ENCODE measurements at places on chromosomes 3 and 15.
A peak's percentile ranks its signal among the peaks of the same experiment; 100 is the strongest.

GRCh38 chr3:42022355-42022754 is 60.5 kb upstream of the ULK4 start:
- no peak for DNase-seq

GRCh38 chr15:52080031-52080430 is 32.5 kb downstream of the BCL2L10 start:
- no peak for DNase-seq

- no peak for DNase-seq
Observed at GRCh38 chr3:18446149-18446825, 21.1 kb upstream of the SATB1 start.

DNA sequence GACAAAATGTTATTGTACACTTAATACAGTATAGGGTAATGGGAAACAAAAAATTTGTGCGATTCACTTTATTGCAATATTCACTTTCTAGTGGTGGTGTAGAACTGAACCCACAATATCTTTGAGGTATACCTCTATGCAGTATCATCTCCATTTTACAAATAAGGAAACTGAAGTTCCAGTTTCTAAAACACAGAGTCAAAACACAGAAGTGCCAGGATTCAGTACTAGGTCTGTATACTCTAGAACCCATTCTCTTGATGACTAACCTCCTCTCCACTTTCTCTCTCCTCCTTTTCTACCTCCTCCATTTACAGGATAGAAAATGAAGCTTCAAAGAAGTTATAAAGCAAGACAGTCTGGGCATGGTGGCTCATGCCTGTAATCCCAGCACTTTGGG is 62.2 kb downstream of the MB21D2 start:
- DNase-seq = no peak

DNA sequence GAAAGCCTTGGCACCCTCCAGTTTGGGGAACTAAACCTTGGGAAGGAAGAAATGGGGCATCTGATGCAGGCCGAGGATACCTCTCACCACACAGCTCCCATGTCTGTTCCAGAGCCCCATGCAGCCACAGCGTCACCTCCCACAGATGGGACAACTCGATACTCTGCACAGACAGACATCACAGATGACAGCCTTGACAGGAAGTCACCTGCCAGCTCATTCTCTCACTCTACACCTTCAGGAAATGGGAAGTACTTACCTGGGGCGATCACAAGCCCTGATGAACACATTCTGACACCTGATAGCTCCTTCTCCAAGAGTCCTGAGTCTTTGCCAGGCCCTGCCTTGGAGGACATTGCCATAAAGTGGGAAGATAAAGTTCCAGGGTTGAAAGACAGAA is 7.7 kb downstream of the MAP1A start:
- DNase-seq = no peak

GRCh38 chr3:159865041-159865579 is 123.5 kb upstream of the IL12A start:
- DNase-seq = no peak

DNA sequence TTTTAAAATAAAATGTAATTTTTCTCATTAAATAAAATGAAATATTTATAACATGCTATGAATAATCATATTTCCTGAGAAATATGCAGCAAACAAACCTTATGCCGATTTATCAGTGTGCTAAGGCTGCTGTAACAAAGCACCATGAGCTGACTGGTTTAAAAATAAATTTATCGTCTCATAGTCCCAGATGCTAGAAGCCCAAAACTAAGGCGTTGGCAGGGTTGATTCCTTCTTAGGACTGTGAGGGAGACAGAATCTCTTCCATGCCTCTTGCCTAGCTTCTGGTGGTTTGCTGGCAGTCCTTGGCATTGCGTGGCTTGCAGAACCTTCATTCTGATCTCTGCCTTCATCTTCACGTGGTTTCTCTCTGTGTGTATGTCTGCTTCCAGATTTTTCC is 740.3 kb downstream of the OTOL1 start:
- no peak for DNase-seq

DNA sequence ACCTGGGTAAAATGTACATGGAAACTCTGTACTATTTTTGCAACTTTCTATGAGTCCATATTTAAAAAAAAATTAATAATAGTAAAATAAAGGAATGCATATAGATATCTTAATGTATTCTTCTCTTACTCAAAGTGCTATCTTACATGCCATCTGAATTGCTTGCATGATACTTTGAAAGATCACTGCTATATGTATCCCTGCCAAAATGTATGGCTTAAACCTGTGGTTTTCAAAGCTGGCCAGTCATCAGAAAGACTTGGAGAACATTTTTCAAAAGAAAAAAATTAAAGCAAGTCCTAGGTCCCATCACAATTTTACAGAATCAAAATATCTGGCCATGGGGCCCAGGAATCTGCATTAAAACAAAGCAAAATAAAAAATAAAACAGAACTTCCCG is 262.1 kb downstream of the LPP start:
- no peak for DNase-seq

DNA sequence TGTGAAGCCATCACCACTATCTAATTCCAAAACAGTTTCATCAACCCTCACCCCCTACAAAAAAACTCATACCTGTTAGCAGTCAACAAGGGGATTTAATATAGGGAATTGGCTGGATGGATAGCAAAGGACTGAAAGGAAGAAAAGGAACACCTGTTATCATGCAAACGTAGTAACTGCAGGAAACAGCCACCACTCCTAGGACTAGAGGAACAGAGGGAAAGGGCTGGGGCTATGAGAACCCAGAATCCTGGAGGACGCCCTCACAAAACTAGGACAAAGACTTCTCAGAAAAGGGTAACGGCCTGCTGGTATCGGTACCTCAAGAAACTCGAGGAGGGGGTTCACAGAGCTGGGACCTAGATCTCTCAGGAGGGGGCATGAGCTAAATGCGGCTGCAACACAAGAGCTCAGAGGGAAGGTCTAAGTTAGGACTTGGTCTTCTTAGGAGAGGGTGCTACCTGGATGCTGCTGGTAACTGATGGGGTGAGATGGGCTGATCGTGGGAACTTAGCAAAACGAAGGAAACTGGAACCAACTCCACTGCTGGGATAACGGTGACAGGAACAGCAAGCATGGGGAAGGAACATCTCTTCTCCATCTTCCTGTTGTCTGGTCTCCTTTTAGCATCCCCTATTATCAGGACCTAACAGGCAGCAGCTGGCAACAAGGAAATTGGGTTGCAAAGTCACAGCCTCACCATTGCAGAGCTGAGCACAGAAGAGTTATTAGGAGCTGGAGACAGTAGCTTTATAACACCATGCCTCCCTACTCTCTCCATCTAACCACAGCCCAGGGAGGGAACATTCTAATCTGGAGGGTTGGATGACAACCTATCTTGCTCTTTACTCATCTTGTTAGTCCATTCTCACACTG is 147.7 kb downstream of the UACA start:
- DNase-seq = no peak

DNA sequence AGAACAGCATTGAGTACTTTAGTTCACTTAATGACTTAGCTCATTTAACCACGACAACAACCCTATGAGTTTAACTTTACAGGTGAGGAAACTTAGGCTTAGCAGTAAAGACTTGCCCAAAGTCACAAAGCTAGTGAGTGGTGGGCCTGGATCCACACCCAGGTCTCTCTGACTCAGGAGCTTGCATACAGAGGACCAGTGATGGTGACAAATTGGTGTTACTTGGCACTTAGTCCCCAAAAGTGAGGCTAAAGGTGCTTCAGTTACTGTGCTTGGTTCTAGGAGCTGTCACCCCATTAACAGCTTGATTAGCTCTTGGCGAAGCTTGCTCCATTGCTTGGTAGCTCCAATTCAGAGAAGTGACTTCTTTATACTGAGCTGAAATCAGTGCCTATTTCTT is 6.1 kb downstream of the CELF6 start:
- DNase-seq = no peak

- no peak for DNase-seq
Observed at GRCh38 chr3:179921951-179922350, 114.8 kb downstream of the PEX5L start.

- no peak for DNase-seq
Observed at GRCh38 chr3:173138026-173138425, 3.0 kb downstream of the SPATA16 start.

DNA sequence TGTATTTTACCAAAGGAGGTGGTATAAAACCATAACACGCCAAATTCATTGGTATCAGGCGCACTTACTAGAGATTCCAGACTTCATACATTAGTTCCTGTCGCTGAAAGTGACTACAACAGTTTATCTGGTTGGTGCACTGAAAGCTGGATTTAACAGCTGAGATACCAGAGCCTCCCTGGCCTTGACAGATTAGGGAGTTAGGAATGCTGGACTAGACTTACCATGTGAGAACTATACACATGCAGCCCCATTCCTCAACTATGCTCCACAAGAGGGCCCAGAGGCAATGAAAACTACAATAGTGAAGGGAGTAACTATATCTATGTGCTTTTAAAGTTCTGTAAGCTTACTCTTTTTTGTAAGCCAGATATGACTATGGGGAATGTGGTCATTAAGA is 174.4 kb downstream of the STAG1 start:
- no peak for DNase-seq

- no peak for DNase-seq
Observed at GRCh38 chr3:54999811-55000210, 72.0 kb upstream of the LRTM1 start.

GRCh38 chr3:15896500-15896899 is 98.7 kb upstream of the ANKRD28 start:
- DNase-seq = no peak

- no peak for DNase-seq
Observed at GRCh38 chr15:66128116-66128680, 125.4 kb downstream of the MEGF11 start.

GRCh38 chr15:34944936-34945335 is 24.6 kb downstream of the AQR start:
- no peak for DNase-seq

- DNase-seq = no peak
Observed at GRCh38 chr15:101482526-101483371, 6.8 kb downstream of the PCSK6 start.

DNA sequence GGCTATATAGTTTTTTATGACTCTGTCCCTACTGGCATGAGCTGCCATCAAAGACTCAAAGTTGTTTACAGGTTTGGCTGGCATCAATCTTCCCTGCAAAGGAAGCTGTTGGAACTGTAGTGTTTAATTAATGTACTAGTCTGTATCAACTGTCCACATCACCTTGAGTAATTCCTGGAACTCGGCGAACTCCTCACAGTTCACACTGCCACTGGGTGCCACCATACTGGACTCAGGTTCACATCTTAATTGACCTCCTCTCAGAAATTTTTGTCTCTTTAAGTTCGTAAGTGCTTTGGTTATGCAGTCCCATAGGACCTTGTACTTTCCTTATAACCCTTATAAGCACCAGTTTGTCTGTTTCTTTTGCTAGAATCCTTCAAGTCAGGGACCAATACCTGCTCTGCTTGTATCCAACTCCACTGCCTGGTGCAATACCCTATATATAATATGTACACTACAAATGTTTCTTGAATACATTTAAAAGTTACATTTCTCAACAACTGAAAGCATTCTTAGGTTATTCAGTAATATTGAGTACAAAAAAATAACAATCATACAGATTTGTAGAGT is 3.2 kb downstream of the HIGD1A start:
- DNase-seq = no peak

- no peak for DNase-seq
Observed at GRCh38 chr3:18237251-18238005, 187.7 kb downstream of the SATB1 start.

- DNase-seq = no peak
Observed at GRCh38 chr3:150461399-150461798, 53.3 kb downstream of the TSC22D2 start.

GRCh38 chr3:10283638-10284037 is 9.1 kb downstream of the GHRL start:
- no peak for DNase-seq

GRCh38 chr15:47788685-47789084 is 71.4 kb downstream of the SEMA6D start:
- DNase-seq = no peak

- DNase-seq = no peak
Observed at GRCh38 chr3:127754411-127755304, 67.7 kb downstream of the MGLL start.

DNA sequence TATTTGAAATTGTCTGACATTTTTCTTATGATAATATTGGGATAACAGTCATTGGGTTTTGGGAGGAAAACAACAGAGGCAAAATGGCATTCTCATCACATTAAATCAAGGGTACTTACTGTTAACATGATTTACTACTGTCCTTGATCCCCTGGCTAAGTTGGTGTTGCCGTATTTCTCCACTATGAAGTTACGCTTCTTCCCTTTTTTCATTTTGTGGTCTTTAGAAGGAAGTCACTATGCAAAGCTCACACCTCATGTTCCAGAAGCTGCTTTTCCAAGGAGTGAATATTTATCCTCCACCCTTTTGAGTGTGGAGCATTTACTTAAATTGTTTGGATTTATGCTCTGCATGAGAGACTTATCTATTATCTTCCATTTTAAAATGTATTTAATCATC is 63.7 kb downstream of the ALCAM start:
- DNase-seq = no peak

- no peak for DNase-seq
Observed at GRCh38 chr15:66578286-66578875, 12.6 kb upstream of the LCTL start.

GRCh38 chr3:49199239-49199899 is 28.0 kb downstream of the KLHDC8B start:
- DNase-seq = no peak

GRCh38 chr3:52435246-52436101 is 9.4 kb downstream of the SEMA3G start:
- no peak for DNase-seq

DNA sequence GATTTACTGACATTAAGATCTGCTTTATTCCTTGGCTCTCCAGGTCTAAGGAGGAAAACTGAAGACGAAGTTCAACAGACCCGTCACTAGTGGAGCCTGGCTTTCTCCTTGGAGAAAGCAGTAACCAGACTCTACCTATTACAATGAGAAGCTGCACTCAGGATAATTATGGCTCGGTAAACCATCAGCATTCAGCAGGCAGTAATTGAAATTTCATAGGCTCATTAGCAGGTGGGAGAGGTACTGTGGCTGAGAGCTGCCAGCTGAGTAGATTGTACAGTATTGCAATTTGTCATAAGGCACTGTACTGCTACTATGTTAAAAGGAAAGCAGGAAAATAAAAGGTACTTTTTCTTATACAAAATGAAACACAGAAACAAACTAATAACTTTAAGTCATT is 51.2 kb downstream of the CHAC1 start:
- no peak for DNase-seq

DNA sequence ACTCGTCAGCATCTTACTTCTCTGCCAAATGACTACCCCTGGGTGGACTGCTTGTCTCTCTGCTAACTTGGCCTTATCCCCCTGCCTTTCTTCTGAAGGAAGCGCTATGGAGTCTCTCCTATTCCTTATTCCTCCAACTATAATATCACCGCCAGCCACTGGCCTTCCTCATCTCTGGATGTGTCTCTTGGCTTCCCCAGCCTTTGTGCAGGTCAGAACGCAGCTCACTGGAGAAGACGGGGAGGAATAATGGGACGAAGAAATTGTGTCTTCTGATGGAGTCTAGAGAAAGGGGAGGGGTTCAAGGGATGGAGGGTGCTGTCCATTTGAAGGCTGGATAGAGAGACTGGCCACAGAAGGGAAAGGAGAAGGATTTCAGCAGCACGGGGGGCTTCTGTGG is 16.9 kb downstream of the ITGA11 start:
- no peak for DNase-seq

- no peak for DNase-seq
Observed at GRCh38 chr3:31218082-31218481, 314.6 kb upstream of the STT3B start.

GRCh38 chr3:111882194-111882593 is 23.1 kb downstream of the PHLDB2 start:
- DNase-seq = no peak

GRCh38 chr15:38564557-38565286 is at the start of gene RASGRP1:
RASGRP1 (minus strand) TSS chr15:38564814; CDS start chr15:38564628, 186 bp downstream.
- DNase-seq = peak; percentile 93

All from CD4-positive, alpha-beta T cell treated with Interleukin-17A for 4 hours (primary cell).